Coronary artery (tissue), 2 donors: ENCODE measurements at places on chromosomes 1 and 21.

DNA sequence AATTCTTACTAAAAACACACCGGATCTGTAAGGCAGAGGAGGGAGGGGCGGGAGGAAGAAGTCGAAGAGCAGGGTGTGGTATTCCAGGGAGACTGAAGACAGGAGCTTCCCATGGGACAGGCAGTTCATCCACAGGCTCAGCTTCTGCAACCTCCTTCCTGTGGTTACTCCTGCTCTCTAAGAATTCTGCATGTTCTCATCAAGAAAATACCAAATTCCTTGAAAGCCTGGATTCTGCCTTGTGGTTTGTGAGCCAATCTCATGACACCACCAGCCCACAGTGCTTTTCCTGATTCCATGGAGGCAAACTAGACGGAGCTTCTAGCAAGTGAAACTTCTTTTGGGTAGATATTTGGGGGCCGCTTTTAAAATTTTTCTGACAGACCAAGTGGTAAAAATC, 1.1 kb upstream of the ST6GALNAC3 start:
- DNase-seq = no peak

DNA sequence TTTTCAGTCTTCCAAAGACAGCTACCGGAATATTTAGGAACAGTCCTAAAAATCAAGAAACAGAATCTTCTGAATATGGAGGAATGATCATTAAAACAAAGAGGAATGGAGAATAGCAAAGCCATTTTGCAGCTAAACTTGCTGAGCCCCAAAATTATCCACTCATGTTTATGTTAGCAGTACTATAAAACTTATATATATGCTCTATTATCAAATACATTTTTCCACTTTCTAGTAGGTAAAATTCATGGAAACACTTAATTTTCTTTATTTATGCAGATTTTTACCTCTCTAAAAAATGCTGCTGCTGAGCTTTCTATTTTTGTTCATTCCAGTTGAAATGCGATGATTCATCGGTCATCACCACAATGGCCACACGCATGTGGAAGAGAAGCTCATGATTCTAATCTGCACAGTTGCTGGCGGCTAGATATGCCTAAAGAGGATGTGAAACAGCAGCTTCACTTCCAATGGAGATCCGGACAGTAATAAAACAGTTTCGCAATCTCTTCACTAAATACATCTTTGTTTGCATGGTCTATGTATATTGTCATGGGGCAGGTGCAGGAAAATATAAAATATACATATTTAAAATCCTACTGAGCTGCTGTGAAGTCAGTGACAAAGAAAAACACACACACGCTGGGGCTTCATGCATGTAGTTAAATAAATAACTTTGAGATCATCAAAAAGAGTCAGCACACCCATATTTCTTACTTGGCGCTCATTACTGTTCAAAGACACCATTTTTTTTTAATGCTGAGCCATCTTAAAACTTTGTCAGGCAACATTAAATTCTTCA, 292.2 kb downstream of the SMYD3 start:
- DNase-seq = no peak

DNA sequence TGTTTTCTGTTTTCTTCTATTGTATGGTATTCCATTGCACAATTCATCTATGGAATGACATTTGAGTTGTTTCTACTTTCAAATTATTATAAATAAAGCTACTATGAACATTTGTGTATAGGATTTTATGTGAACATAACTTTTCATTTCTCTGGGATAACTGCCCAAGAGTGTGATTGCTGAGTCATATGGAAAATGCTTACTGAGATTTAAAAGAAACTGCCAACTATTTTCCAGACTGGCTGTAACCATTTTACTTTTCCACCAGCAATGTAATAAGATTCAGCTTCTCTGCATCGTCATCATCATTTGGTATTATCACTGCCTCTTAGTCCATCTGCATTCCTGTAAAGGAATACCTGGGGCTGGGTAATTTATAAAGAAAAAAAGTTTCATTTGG, 779.6 kb upstream of the PRMT6 start:
- no peak for DNase-seq

- no peak for DNase-seq
These were observed 26.7 kb upstream of the RPTN start for GRCh38 chr1:152185544-152186391.

DNA sequence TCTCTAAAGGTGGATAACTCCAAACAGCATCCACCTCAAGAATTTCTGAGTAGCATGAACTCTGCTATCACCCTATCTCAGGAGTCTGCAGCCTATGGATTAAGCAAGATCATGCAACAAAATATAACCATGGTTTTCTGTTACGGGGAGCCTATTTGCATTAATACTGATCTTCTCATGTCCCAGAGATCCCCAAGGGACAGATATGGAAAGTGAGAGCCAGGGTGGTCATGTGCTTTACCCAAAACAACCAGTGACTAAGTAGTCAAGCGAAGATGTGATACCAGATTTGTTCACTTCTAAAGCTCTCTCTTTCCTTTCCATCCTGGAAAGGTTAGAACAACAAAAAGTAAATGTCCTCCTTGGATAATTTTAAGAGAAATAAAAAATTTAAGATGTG, 125.1 kb downstream of the PRRX1 start:
- DNase-seq = no peak

DNA sequence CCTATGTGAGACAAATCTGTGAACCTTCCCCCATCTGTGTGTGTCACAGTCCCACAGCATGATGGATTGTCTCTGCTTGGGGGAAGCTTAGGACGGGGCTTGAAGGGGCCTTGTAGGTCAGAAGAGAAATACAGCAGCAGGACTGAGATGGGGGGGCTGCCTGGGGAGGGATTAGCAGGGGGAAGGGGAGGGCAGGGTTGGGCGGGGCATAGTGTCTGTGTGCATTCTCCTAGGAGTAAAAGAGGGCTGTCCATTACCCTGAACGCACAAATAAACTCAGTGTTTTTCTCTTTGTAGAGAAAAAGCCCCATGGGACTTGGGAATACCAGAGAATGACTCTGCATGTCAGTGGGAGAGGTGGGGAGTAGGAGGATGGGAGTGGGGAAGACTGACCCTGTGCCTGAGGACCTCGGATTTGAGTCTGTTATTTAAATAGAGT, 16.4 kb downstream of the RNF220 start:
- no peak for DNase-seq
